ENCODE measurements at places on chromosomes 5 and 9.

GRCh38 chr9:8036914-8037524, 237.4 kb upstream of the DMAC1 start:
- DNase-seq, result no peak

DNA sequence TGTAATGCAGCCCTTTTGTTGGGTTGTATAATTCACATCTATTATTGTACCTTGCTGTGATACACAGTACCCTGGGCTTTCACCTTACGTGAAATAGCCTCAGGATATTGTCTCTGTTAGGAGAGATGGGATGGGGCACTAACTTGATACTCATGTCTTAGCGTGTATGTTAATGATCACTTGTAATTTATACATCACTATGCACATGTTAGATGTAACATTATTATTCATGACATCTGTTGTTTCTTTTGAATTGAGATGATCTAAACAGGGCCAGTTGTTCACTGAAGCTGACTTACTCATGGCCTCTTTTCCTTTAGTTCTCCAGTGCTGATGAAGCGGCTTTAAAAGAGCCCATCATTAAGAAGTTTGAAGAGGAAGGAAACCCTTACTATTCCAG, 65.2 kb downstream of the MCCC2 start:
- no peak for DNase-seq

DNA sequence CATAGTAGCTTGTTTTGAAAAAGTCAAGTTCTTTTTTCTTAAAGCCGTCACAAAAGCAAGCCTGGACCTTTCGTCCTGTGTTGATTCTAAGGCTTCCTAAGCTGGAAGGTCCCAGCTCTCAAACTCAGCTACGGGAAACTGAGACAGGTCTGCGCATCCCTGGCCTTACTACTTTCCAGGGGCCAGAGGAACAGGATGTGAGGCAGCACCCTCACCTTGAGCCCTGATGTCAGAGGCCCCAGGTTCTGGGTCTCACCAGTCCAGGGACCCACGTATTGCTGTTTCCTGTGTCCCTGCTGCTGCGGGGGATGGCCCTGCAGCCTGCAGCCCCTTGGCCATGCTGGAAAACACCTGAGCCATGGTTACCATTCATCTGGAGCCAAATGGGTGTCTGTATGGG, 123.9 kb downstream of the COL23A1 start:
- no peak for DNase-seq

GRCh38 chr5:35956429-35956828, 18.0 kb upstream of the CAPSL start:
- DNase-seq, result no peak

DNA sequence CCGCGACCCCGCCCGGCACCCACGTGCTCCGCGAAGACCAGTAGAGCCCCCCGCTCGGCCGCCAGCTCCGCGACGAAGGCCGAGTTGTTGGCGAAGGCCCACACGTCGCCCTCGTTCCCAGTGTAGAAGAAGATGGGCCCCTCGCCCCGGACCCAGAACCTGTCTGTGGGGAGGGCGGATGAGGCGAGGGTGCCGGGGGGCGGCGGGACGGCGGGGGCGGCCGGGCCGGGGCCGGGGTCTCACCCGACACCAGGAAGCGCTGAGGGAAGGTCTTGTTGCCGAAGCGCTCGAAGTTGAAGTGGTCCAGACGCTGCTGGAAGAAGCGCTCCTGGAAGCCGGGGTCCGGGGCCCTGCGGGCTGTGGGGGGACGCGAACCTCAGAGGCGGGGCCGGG, 317 bp downstream of the DPP7 start:
- DNase-seq, result no peak

DNA sequence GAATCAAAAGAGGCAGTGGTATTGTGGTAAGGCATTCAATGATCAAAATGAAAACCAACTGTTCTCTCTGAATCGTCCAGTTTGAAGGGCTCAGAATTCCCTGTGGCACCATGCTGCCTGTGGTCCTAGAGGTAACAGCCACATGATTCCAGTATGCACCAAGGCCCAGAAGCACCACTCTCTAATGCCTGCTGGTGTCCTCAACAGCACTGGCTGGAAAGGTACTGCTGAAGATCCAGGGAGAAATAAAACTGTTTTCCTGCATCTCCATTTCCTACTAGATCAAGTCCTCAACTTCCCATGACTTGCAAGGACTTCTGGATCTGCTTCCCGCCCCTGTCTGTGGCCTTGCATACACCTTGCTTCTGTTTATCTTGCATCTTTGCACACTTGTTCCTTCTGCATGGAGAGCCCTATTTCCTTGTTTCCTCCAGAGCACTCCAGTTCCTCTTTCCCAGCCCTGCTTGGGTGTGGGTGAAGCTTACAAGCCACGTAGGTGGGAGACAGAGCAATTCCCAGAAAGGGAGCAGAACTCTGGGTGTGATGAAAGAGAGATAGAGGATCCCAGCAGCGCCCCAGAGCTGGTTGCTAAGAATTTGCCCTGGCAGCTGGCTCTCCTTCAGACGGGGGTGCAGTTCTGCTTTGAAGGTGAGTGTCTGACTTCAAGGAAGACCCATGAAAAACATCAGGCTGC, 41.0 kb upstream of the EQTN start:
- no peak for DNase-seq

GRCh38 chr9:127841087-127841835, 13.2 kb downstream of the ENG start:
- no peak for DNase-seq
